ENCODE measurements at places on chromosomes 13 and 19.

- no peak for DNase-seq
Observed at GRCh38 chr13:57045826-57046546, 94.7 kb upstream of the PRR20A start.

- DNase-seq, result peak; percentile 81
Observed at GRCh38 chr19:7680606-7681339, at the start of gene TRAPPC5. Gene TRAPPC5, plus strand, starts transcription at chr19:7680833. Its CDS starts 1,421 bp downstream, at chr19:7682254.

DNA sequence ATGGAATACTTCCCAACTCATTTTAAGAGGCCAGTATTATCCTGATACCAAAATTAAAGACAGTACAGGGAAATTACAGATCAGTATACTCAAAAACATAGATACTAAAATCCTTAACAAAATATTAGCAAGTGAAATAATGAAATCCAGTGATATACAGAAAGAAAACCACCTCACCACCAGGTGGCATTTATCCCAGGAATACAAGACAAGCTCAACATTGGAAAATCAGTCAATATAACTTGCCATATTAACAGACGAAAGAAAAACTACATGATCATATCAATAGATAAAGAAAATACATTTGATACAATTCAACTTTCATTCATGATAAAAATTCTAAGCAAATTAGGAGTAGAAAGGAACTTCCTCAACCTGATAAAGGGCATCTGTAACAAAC lies 6.7 kb upstream of the GNA15 start:
- DNase-seq, result no peak

GRCh38 chr19:1089891-1090290 lies 5.3 kb downstream of the POLR2E start:
- no peak for DNase-seq

GRCh38 chr13:67134417-67135129 lies 95.6 kb downstream of the PCDH9 start:
- DNase-seq, result no peak

- DNase-seq, result no peak
Observed at GRCh38 chr13:110301606-110302553, 5.1 kb downstream of the COL4A1 start.

- DNase-seq, result peak; percentile 39
Observed at GRCh38 chr19:29680447-29680846, 15.2 kb downstream of the PLEKHF1 start.

DNA sequence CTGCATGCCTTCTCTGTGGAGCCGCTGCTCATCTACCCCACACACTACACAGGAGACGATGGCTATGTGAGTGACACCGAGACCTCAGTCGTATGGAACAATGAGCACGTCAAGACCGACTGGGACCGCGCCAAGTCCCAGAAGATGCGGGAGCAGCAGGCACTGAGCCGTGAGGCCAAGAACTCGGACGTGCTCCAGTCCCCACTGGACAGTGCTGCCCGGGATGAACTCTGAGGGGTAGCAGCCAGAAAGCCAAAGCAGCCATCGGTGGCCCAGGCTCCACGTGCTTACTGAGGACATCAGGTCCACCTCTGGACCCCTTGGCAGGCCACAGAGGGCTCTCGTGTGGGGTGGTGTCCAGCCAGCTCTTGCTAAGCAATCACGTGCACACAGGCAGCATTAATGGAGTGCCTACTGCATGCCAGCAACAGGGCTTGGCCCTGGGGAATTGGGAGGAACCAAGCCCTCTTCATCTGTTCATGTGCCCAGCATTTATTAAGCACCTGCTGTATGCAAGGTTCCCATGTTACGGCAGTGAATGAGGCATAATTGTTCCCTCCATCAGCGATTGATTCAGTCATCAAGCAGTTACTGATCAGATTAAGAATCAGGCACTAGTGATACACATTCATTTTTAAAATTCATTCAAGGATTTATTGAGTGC lies 25.9 kb downstream of the COLGALT1 start:
- DNase-seq, result no peak

- no peak for DNase-seq
Observed at GRCh38 chr13:74561155-74561554, 427.0 kb upstream of the KLF12 start.

DNA sequence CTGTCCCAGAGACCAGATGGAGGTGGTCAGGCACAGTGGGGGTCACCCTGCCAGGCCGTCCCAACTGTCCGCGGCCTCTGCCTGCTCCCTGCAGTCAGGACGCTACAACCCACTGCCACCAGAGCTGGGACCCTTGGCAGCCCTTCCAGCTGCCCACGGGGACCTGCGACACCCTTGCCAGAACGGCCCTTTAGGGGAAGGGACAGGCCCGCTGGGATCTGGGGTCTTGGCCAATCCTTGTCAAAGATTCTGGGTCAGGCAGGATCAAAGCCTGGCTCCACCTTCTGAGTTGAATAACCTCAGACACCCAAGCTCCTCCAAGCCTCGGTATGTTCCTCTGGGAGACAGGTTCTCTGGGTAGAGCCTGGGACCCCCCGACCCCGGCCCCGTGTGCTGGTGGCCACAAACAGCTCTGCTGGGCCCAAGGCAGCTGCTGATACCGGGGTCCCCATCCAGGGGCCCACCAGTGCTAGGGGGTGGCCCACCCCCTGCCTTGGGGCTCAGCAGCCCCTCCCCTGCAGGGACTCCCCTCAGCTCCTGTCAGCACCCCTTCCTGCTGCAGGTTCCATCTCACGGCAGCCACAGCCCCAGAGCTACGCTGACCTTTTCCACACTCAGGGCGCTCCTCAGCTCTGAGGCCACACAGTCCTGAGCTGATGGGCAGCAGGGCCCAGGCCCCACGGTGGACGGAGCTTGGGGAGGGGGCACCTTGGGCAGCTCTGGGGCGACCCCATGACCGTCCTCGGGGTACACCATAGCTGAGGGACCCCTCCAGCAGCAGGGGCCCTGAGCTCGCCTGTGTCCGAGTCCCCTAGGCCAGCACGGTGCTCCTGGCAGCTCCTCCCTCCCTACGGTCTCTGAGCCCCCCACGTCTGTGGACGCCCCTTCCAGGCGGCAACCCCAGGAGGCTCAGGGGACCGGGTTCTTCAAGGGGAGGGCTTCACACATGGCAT lies 18.4 kb downstream of the SBNO2 start:
- DNase-seq, result no peak

DNA sequence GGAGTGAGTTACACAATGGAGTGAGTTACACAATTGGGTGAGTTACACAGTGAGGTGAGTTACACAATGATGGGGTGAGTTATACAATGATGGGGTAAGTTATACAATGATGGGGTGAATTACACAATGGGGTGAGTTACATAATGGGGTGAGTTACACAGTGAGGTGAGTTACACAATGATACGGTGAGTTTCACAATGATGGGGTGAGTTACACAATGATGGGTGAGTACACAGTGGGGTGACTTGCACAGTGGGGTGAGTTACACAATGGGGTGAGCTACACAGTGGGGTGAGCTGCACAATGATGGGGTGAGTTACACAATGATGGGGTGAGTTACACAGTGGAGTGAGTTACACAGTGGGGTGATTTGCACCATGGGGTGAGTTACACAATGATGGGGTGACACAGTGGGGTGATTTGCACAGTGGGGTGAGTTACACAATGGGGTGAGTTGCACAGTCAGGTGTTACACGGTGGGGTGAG lies 52.5 kb upstream of the GAS6 start:
- DNase-seq, result no peak

DNA sequence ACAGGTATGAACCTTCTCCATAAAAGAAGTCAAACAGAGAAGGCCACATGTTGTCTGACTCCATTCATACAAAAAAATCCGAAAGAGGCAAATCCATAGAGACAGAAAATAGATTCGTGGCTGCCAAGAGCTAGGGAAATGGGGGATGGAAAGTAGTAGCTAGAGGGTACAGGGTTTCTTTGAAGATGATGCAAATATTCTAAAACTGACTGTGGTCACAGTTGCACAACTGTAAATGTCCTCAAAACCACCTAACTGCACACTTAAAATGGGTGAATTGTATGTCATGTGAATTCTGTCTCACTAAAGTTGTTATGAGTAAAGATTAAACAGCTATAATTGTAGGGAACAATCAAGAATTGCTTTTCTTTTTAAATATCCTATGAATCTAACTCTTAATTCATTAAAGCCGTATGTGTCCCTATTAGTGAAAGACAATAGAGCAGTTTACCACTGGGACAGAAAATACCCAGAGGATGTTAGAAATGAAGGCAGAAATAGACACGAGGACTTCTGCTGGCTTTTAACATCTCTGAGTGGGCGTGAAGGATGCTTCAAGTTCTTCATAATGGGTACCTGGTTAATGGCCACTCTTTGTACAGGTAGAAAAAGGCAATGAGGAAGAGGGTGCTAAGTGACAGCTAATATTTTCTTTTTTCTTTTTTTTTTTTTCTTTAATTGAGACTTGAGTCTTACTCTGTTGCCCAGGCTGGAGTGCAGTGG lies 21.2 kb downstream of the INSR start:
- no peak for DNase-seq

DNA sequence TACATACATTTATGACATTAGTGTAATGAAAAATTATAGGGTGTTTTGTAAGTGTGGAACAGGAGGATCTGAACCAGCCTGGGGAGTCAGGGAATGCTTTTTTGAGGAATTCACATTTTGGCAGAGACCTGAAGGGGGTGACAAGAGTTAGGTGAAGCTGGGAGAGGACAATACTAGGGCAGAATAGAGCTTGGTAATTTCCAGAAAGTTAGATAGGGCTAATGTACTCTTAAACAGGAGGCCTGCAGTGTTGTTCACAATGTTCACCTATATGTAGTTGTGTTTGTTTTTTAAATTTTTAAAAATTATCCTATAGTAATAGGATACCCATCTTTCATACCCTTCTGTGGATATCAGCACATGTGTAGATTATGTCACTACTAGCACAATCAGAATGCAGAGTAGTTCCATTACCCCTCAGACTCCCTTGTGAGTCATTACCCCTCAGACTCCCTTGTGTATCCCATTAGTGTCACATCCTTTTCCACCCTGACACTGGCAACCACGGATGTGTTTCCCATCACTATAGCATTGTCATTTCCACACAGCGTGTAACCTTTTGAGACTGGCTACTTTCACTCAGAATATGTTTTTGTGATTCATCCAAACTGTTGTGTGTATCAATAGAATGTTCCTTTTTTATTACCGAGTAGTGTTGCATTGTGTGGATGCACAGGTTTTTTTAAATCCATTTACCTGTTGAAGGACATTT lies 43.1 kb downstream of the PCCA start:
- no peak for DNase-seq

GRCh38 chr13:40082639-40083038 lies 427.2 kb downstream of the COG6 start:
- no peak for DNase-seq

DNA sequence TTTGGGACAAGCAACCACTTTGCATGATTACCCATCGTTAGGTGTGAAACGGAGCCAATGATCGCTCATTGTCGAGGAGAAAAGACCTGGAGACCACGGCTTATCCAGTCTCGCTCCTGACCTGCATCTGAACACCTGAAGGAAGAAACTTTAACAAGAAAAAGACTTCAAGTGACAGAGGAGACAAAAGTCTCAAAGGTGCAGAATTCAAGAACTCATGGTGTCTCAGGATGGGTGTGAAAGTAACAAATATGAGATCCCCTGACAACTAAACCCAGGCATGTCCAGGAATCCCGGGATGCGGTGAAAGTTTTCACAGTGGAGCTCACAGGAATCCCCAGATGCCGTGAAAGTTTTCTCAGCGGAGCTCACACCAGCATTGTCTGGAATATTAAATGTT lies 6.3 kb upstream of the ATP11A start:
- no peak for DNase-seq

DNA sequence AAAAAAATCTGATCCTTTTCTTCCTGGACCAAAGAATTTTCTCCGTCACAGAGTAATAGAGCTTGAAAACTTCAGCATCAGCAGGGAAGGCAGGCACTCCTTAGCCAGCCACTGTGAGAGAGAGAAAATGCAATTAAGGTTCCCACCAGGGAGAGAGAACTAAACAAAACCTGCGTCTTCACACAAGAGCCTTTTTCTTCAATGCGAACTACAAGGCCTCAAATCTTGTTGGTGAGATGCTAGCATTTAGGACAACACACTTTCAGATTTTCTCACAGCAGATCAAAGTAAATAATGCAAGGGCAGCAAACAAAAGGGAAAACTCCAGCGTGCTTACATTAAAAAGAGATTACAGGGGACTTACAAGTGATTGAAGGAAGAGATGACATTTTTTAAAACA lies 80.1 kb downstream of the DACH1 start:
- no peak for DNase-seq

- DNase-seq, result no peak
Observed at GRCh38 chr19:15623711-15624318, 8.8 kb downstream of the CYP4F8 start.

DNA sequence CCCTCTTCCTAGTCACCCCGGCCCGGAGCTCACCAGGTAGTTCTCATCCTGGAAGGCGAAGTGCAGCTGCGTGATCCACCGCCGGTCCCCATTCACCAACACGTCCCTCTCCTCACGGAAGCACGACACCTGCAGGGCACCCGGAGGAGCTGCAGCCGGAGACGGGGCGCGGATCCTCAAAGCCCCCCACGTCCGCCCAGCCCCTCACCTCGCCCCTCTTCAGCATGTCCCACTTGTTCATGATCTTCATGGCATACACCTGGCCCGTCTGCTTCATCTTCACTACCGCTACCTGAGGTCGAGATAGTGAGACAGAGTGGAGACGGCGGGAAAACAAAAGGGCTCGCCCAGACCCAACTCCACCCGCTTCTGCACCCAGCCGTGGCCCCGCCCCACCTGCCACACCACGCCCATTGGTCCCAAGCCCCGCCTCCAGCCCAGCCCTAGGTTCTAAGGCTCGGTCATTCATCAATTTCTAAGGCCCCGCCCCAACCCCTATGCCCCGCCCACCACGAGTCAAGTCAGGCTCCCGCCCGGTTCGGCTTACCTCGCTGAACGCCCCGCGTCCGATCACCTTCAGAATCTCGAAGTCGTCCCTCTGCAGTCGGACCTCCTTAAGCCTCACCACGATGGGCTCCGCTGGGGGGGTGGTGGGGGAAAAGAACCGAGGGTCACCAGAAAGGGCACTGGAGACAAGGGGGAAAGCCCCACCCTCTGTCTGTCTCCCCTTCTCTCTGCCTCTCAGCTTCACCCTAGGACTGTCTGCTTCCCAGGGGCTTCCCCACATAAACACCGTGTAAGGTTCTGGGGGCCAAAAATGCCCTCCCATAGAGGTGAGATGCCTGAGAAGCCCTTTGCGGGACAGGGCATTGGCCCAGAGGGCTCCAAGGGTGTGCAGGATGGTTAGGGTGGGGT lies 2.8 kb downstream of the DMPK start:
- DNase-seq, result no peak

DNA sequence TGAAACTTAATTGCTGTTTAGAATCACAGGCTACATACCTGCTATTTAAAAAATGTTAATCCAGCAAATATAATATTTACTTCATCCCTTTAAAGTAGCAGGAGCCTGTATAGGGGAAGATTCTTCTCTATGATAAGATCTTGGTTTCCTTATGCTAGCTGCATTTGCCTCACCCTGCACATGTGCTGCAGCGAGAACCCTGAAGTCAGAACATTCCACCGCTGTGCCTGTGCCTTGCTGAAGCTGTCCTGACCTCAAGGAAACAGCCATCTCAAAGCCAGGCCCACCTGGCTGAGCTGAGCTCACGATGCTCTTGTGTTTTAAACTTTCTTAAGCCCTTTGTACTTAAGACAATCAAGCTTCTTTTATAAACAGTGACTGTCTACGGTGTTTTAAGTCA lies 355.0 kb upstream of the PCDH20 start:
- no peak for DNase-seq
